ENCODE measurements at places on chromosomes 5 and 9.

GRCh38 chr9:109794361-109795012 lies 14.5 kb downstream of the PALM2AKAP2 start:
- peak; percentile 28 for DNase-seq

DNA sequence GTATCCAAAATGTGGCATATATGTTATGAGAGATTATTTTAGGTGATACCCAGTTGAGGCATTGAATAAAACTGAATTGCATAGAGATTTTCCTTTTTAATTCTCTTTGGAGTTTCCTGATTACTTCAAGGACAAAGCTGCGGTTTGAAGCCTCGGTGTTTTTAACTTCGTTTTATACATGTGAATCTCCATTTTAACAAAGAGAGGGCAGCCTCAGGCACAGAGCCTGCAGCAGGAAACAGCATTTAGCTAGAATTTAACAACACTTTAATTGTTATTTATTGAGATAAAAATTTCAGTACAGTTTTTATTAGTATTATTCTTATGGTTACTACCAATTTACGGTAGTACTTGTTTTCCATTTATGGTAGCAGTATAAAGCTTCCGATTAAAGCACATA lies 114.0 kb downstream of the KIF4B start:
- DNase-seq: no peak

DNA sequence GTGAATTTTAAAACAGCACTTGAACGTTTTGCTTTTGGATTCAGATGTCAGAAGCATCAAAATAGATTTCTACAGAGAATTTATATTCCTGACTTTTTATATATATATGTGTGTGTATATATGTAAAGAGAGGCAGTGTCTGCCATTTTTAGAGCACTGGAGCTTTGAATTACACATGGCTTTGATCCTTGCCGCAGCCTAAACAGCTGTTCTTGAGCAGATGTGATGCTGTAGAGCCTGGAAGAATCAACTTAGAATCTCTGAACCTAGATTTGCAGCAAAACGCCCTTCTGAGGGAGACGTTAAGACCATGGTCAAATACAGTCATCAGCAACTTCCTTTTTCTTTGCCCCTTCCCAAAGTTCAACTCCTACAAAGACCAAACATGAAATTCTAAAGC lies 21.7 kb upstream of the C5orf47 start:
- no peak for DNase-seq

- DNase-seq: no peak
These were observed 75.8 kb downstream of the MED27 start for GRCh38 chr9:132003896-132004295.

DNA sequence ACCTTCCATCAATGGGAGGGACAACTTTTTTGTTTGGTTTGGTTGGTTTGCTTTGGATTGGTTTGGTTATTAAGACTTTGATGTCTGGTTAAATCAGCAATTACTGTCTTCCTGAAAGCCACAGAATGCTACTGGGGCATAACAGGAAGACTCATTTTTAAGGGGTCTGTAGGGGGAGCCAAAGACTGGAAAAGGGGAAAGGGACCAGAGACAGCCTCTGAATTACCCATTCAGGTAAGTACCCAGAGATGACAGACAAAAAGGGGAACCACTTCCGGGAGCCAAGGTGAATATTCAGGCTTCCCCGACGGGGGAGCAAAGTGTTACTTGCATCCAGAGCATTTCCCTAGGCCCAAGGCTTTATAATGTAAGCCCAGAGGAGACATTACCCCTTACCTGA lies 4.6 kb upstream of the FEM1C start:
- peak; percentile 46 for DNase-seq

DNA sequence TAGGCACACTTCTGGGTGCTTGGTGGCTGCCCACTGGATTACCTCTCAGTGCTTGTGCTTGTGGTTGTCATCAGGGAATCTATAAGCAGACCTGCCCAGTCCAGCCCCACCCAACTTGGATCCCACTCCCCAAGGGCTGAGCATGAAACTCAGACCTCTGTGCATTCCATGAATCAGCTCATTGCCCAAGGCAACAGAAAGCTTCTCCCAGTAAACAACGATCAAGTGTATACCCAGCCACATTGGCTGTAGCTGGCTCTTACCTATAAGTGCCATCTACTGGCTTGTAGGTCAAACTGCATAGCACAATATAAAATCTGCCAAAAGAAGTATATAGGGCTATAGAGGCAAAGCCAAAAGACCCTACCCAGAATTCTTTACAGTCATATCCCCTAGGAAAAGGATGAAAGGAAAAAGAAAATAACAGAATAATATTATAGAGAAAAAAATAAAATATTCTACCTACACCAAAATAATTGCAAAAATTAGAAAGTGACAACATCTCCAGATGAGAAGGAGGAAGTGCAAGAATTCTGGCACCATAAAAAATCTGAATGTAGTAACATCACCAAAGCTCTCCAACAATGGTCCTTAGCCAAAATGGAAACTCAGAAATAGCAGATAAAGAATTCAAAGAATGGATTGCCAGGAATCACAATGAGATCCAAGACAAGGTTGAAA lies 321.0 kb upstream of the TRPC7 start:
- DNase-seq: peak; percentile 62

GRCh38 chr5:6652025-6652424 lies 18.8 kb downstream of the SRD5A1 start:
- DNase-seq: no peak

GRCh38 chr9:109016132-109016531 lies 2.8 kb upstream of the CTNNAL1 start:
- no peak for DNase-seq

DNA sequence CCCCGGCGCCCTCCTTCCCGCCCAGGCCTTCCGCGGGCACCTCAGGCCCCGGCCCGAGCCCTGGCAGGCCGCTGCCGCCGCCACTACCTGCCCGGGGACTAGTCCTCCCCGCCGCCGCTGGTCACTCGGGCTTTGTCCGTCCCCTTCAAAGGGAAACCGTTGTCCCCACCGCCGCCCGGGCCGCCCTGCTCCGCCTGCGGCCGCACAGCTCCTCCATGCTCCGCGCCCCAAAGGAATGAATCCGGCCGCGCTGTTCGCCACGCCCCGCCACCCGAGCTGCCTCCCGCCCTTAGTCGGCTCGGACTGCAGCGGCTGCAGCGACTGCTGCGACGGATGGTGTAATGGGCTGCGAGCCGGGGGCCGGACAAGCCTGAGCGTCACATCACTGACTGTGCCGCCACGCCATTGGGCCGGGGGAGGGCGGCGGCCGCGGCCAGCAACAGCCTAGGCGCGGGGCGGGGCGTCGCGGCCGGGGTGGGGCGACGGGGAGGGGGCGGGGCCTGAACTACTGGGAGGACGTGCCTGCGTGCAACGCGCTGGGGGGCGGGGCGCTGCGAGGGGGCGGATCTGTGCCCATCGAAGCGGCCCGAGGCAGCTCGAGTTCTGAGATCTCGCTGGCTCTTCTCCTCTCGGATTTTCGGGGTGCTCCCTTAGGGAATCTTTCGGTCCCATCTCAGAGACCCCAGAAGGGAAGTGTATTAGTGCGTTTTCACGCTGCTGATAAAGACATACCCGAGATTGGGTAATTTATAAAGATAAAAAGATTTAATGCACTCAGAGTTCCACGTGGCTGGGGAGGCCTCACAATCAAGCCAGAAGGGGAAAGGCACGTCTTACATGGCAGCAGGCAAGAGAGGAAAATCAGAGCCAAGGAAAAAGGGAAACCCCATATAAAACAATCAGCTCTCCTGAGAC lies at the start of gene FEM1C:
Gene FEM1C (minus strand): TSS at position 340 of the 915 bp plus-strand sequence. CDS start 1,282 bp downstream, outside the sequence.
- peak; percentile 99 for DNase-seq

DNA sequence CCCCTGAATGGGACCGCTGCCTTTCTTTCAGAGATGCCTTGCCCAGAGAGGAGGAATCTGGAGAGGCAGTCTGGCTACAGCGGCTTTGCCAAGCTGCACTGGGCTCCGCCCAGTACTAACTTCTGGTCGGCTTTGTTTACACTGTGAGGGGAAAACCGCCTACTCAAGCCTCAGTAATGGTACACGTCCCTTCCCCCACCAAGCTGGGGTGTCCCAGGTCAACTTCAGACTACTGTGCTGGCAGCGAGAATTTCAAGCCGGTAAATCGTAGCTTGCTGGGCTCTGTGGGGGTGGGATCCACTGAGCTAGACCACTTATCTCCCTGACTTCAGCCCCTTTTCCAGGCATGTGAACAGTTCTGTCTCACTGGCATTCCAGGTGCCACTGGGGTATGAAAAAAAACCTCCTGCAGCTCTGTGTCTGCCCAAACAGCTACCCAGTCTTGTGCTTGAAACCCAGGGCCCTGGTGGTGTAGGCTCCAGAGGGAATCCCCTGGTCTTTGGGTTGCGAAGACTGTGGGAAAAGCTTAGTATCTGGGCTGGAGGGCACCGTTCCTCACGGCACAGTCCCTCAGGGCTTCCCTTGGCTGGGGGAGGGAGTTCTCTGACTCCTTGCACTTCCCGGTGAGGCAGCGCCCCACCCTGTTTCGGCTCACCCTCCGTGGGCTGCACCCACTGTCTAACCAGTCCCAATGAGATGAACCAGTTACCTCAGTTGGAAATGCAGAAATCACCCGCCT lies 171.2 kb downstream of the CWC27 start:
- peak; percentile 41 for DNase-seq

- DNase-seq: no peak
These were observed 140.0 kb downstream of the ADAMTS2 start for GRCh38 chr5:179205277-179205676.

GRCh38 chr9:97830884-97831829 lies 21.9 kb upstream of the FOXE1 start:
- no peak for DNase-seq

DNA sequence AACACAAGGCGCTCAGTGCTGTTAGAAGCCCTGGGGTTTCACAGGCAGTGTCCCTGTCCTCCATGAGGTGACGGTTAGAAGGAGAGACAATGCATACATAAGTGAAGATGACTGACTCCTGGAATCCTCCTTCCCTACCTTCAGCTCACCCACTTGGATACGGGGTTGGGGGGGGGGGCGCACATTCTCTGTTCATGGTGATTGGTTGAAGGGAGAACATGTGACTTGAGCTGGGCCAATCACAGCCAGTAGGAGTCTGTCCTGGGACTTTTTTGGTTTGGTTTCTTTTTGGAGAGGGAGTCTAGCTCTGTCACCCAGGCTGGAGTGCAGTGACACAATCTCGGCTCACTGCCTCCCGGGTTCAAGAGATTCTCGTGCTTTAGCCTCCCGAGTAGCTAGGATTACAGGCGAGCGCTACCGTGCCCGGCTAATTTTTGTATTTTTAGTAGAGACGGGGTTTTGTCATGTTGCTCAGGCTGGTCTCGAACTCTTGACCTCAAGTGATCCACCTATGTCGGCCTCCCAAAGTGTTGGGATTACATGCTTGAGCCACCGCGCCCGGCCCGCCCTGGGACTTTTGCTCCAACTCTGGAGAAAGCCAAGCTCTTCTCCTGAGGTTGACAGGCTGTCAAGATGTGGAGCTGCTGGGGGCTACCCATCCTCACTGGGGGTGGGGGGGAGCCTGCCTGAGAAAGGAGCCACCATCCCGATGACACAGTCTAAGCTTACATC lies 30.8 kb downstream of the SH3PXD2B start:
- no peak for DNase-seq

- DNase-seq: no peak
These were observed 212.8 kb downstream of the PIK3R1 start for GRCh38 chr5:68428231-68428811.

GRCh38 chr9:95193067-95193466 lies 124.4 kb downstream of the FANCC start:
- no peak for DNase-seq

DNA sequence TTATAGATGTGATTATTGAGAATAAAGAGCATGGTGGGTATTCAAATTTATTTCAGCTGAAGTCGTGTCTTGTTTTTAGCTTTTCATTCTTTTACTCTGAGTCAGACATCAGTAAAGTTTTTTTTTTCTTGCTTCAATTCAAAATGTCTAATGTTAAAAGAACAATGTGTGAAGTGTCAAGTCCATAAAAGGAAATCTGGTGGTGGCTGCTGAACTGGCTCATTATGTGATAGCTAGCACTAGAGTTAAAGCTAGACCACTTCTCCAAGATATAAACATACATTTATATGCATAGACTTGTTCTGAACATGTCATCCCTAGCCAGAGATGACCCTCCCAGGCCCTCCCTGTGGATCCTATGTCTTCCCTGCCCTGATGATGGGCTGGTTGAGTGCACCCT lies 338.3 kb downstream of the RAB3C start:
- DNase-seq: peak; percentile 1

GRCh38 chr5:151143645-151144044 lies 13.9 kb downstream of the ANXA6 start:
- no peak for DNase-seq

DNA sequence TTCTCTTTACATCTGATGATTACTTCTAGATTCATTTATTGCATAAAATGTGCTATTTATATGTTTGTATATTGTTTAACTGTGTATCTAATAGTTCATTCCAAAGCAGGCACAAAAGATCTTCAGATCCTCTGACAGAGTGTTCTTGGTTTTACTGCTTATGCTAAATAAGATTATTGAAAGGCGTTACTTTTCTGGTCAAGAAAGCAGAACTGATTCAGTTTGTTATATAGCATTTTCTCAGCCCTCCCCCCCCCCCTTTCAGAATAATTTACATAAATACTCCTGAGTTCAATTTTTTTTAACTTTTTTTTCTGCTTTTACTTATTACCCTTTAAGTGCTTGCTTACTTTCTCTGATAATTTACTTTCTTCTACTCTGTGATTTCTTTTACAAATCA lies 15.4 kb downstream of the CDC42SE2 start:
- no peak for DNase-seq

GRCh38 chr5:175743676-175744210 lies 85.9 kb downstream of the HRH2 start:
- peak; percentile 20 for DNase-seq

GRCh38 chr5:59842999-59843398 lies 50.5 kb downstream of the PDE4D start:
- DNase-seq: peak; percentile 52

DNA sequence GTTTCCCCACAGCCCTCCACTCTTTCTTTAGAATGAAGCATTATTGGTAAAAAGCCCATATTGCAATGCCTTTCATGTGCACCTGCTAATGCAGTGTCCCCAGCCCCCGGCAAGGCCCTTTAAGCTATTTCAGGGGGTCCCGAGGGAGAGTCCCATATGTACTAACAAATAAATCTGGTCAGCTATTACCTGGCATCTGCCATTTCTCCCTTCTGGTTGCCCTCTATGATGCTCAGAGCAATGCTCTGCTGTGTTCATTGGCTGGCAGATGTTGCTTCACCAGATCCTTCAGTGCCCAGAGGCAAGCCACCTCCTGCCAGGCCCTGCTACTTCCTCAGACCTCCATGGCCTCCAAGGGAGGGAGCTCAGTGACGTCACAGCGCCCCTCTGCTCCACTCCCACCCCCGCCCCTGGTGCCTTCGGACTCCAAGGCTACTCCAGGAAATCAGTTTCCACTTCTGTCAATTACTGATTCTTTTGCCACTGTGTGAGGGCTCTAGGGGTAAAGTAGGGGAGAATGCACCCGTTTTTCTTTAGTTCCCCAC lies 201.1 kb upstream of the GLRA1 start:
- no peak for DNase-seq

DNA sequence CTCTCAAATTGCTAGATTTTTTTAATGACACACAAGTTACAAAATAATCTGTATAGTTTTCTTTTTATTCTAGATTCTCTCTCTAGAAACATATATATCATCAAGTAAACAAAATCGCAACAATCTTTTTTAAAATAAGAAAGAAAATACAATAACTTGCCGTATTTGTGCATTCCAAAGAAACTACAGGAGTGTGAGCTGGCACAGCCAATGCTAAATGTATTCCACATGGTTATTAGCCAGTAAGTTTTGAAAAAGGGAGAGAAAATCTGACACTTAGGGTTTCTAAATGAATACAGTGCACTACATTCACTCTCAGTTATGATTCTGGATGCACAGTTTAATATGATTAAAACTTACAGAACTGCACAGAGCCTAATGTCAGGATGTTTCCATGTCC lies 117.9 kb downstream of the BNC2 start:
- DNase-seq: no peak
